H54 (cell line): ENCODE measurements at places on chromosomes 3 and 15.

- no peak for DNase-seq
Observed at GRCh38 chr15:71784719-71785118, 25.6 kb upstream of the NR2E3 start.

- no peak for DNase-seq
Observed at GRCh38 chr15:26972636-26973035, 1.7 kb downstream of the GABRG3 start.

- peak; percentile 81 for DNase-seq
Observed at GRCh38 chr15:74382004-74382816, 14.8 kb upstream of the CYP11A1 start.

DNA sequence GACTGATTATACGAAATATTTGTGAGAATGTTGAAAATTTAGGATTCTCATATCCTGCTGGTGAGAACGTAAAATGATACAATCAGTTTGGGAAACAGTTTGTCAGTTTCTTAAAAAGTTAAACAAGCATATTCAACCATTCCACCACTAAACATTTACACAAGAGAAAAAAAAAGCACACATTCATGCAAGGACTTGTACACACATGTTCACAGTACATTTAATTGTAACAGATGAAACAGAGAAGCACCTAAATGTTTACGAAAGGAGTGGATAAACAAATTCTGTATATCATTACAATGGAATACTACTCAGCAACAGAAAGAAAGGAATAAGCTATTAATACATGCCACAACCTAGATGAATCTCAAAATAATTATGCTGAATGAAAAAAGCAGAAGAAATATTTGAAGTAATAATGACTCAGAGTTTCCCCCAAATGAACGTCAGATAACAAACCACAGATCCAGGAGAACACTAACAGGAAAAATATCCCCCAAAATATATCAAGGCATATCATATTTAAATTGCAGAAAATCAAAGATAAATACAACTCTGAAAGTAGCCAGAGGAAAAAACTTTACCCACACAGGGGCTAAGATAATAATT lies 14.3 kb downstream of the ANKRD28 start:
- DNase-seq: no peak

- no peak for DNase-seq
Observed at GRCh38 chr3:108357042-108357441, 60.7 kb downstream of the HHLA2 start.

- no peak for DNase-seq
Observed at GRCh38 chr3:25056803-25057351, 371.2 kb upstream of the RARB start.

- no peak for DNase-seq
Observed at GRCh38 chr3:177250151-177250550, 52.9 kb upstream of the TBL1XR1 start.

- no peak for DNase-seq
Observed at GRCh38 chr3:29538610-29538958, 257.7 kb downstream of the RBMS3 start.

DNA sequence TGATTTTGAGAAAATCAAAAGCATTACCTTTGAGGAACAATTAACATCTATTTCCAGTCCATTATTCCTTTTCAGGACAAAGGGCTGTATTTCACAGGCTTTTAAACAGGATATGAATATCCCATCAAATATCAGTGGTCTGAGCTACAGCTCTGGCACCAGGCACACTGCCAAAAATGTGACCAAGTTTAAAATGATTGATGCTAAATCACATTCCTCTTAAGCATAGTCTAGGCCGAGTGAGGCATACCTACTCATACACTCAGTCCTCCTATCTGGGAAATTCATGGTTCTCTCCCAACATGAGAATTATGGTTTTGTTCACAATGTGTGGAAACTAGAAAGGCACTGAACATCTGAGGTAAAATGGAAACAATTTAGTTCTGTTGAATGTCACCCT lies 683.5 kb downstream of the TUSC7 start:
- DNase-seq: no peak

GRCh38 chr3:171948674-171949073 lies 90.7 kb upstream of the FNDC3B start:
- no peak for DNase-seq

GRCh38 chr3:52204337-52205073 lies 6.5 kb downstream of the ALAS1 start:
- DNase-seq: no peak

DNA sequence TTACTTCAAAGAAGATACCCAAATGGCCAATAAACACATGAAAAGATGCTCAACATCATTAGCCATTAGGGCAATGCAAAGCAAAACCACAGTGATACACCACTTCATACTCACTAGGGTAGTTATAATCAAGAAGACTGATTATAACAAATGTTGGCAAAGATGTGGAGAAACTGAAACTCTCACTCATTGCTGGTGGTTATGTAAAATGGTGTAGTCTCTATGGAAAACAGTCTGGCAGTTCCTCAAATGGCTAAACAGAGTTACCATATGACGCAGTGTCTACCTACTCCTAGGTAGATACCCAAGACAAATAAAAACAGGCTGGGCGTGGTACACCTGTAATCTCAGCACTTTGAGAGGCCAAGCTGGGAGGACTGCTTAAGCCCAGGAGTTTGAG lies 3.5 kb upstream of the ZFAND6 start:
- no peak for DNase-seq

- no peak for DNase-seq
Observed at GRCh38 chr3:173823911-173824460, 426.4 kb downstream of the NLGN1 start.

GRCh38 chr3:63413523-63413922 lies 135.4 kb downstream of the SYNPR start:
- DNase-seq: no peak

GRCh38 chr15:39180483-39180933 lies 400.4 kb upstream of the THBS1 start:
- DNase-seq: no peak

- DNase-seq: no peak
Observed at GRCh38 chr3:47057212-47057671, 77.8 kb downstream of the NBEAL2 start.

DNA sequence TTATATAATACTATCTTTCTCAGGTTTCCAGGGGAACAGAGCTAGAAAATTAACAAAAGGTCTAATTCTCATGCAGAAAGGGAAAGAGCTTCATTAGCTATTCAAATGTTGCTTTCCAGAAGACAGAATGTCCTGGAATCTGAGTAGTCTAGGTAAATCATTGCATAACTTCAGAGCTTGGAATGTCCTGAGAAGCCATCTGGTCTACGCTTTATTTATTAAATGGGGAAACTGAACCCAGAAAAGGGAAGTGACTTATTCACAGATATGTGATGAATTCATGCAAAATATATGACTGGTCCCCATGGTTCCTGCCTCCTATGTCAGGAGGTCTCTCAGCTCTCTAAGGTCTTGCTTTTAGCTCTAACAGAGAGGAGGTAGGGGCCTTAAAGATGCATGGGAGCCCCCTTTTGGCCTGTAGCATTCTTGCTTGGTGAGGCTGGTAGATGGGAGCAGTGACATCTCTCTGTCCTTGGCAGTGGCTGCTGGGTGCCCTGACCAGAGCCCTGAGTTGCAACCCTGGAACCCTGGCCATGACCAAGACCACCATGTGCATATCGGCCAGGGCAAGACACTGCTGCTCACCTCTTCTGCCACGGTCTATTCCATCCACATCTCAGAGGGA lies 99.2 kb downstream of the CEMIP start:
- no peak for DNase-seq

- DNase-seq: no peak
Observed at GRCh38 chr3:38468765-38469164, 15.1 kb downstream of the ACVR2B start.

DNA sequence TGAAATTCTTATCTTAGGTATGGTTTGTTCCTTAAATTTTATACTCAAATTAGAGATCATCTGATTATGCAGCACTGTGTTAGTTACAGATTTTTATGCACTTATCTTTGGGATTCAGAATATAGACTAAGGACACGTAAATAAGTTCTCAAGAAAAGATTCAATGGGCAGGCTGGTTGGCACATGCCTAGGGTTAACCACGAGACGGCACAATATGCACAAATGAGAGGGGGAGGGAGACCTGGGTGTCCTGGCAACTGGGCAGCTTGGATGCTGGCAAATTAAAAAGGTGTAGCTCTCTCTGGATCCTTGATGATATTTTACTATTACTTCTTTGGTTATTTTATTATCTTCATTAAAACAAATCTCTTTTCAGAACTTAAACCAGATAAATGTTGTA lies 672 bp downstream of the AADAC start:
- DNase-seq: no peak

DNA sequence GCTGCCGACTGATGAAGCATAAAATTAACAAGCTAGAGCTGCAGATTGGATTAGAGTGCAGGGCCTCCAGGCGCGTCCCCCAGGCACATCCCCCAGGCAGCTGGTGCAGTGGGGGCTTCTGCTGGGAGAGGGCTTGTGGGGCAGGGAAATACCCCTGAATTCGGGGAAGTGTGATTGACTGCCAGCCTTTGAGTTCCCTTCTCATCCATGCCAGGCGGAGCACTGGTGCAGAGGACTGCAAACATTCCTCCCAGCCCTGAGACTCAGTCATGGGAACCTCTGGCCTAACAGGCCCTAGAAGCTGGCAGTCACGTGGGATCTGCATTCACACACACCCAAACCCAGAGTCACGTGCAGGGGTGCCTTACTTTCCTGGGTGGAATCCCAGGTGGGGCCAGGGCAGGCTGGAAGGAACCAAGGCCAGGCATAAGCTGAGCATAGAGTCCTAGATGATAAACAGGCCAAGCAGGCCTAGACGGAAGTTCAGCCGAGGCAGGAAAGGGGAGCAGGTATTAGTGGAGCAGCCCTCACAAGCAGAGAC lies 46.2 kb upstream of the SEC22A start:
- DNase-seq: no peak

- no peak for DNase-seq
Observed at GRCh38 chr3:47536221-47536891, 22.8 kb upstream of the ELP6 start.

- no peak for DNase-seq
Observed at GRCh38 chr3:49601358-49602048, 47.2 kb downstream of the BSN start.

DNA sequence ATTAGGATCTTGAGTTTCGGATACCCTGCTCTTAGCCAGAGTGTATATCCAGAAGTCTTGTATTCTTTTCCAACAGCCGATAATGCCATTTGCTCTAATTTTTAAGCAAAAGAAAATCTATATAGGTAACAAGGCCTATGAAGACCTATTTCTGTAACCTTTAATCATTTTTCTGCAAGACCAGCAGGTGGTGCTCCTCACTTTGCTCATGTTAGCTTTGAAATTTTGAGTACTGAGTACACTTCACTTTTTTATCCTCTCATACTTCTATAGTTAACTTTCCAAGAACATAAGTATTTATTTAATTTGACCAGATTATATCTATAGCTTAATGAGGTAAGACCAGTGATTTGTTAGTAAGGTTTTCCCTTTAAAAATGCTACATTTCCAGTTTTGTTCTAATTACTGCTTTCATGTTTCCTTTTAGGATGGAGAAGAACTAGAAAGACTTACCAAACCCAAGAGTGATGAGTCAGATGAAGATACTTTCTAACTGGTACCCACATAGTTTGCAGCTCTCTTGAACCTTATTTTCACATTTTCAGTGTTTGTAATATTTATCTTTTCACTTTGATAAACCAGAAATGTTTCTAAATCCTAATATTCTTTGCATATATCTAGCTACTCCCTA lies 20.5 kb downstream of the SLC35A5 start:
- DNase-seq: no peak

- no peak for DNase-seq
Observed at GRCh38 chr15:44569316-44569715, 32.4 kb downstream of the EIF3J start.

GRCh38 chr15:39269821-39270220 lies 311.1 kb upstream of the THBS1 start:
- DNase-seq: no peak

DNA sequence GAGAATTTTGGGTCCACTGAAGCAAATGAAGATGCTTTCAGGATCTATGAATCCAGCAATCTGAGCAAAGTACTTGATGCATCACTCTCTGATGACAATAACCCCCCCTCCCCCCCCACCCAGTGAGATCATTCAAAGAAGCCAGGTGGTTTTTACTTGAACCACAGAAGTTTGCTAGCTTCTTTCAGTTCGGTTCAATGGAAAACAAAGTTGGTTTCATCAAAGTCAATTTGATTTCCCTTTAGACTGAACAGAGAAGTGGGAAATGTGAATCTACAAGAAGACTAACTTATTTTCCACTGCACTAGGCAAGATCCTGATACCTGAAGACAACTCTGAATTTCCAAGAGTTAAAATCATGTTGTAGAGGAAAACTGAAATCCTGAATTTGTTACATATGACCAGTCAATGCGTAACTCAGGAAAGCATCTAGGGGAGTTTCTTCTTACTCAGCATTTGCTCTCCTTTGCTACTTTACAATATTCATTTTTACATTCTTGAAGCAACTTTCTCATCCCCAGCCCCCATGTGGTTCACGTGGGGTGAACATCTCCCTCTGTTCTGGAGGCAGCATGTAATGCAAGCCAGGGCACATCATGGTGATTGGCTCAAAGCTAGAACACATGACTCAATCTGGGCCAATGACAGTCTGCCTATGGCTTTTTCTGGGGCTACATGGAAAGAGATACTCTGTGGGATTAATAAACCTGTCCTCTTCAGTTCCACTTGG lies 572.6 kb downstream of the FOXP1 start:
- no peak for DNase-seq

DNA sequence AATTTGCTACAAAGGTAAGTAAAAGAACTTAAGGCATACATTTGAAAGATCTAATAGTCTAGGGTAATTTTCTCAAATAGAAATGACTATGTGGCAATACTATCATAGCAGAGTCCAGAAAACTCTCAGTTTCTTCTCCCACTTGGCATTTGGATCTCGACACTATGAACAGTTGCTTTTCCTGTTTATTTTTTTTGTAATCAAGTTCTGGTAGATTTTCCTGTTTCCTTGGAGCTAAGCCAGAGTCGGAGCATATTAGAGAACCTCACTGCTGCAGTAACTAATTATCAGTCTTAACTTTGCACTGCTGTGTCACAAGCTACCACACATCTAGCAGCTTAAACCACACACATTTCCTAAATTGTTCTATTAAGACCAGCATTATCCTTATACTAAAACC lies 44.9 kb upstream of the ZNF385D start:
- no peak for DNase-seq

GRCh38 chr3:36060950-36061349 lies 319.4 kb upstream of the STAC start:
- DNase-seq: no peak

- peak; percentile 56 for DNase-seq
Observed at GRCh38 chr3:125125821-125126245, 70.0 kb upstream of the HEG1 start.

DNA sequence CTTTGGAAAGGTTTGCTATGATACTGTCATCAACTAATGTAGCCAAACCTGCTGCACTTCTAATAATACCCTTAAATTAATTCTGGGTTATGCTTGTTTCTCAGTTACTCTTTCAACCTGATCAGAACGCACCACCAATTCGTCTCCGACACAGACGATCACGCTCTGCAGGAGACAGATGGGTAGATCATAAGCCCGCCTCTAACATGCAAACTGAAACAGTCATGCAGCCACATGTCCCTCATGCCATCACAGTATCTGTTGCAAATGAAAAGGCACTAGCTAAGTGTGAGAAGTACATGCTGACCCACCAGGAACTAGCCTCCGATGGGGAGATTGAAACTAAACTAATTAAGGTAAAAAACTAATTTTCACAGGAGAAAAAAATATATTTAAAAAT lies 7.9 kb upstream of the RPLP1 start:
- DNase-seq: no peak

GRCh38 chr15:49988766-49989165 lies 130.3 kb downstream of the ATP8B4 start:
- no peak for DNase-seq
